Mesothelial cell of epicardium (in vitro differentiated cells): ENCODE measurements at places on chromosomes 12 and 14. TPM values are rescaled to one million over a fixed set of nuclear protein-coding genes. Genes with fewer than 3 reads are reported as not detected.

Gene PAPLN
- total RNA-seq = 10.6 to 10.9 TPM (median 10.6 TPM) in 3 replicates

Gene FAM90A1
- total RNA-seq = 0.09 to 0.20 TPM in 2 of 3 replicates, not detected in the other

Gene GON7
- 5.0 to 5.6 TPM (median 5.3 TPM) in 3 replicates for total RNA-seq

Gene SIRT4
- total RNA-seq = 3.9 to 4.6 TPM (median 4.3 TPM) in 3 replicates

Gene EID3
- 4.5 to 5.7 TPM (median 5.6 TPM) in 3 replicates for total RNA-seq

DNA sequence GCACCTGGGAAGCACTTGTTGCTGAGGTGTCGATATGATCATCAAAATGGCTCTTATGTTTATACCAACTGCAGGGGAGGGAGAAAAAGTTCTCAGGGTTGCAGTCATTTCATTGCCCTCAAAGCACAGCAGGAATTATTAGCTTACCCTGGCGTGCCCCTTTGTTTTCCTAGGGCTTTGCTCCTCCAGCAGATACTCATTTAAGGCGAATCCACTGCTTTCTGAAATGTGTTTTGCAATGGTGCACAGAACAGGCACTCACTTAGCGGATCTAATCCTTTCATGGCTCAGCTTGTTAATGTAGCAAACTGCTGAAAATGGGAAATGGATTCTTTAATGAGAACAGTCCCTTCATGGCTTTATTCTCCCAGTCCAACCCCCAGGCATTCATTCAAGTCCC lies 76.7 kb downstream of the NKX2-1 start:
- H3K36me3 ChIP-seq = no peaks in the 10 kb centered on the region
- no peak overlapping the region for H3K4me3 ChIP-seq
- peaks cover 34% of the 10 kb centered on the region for H3K27me3 ChIP-seq
- H3K4me1 ChIP-seq = peaks cover 13% of the 10 kb centered on the region
- H3K27ac ChIP-seq = no peak overlapping the region

DNA sequence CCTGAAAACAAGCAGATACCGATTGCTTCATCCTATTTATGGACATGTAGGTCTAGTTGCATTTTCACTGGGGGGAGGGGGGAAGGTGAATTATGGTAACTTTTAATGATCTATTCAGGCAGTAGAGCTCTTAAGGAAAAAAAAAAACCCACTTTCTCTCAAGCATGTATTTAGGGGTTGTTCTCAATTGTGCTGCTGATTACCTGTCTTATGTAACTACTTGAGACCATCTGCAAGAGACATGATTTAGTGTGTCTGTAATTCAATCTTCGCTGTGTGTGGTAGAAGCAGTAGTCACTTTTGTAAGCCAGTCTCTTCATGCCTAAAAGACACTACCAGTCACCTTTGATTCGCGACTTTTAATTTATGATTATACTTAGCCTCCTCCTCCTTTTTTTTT lies 8.9 kb downstream of the CALM1 start:
- no peak for DNase-seq
- H3K4me1 ChIP-seq = peaks cover 11% of the 10 kb centered on the region
- H3K36me3 ChIP-seq = peaks cover 50% of the 10 kb centered on the region
- H3K27ac ChIP-seq = no peak overlapping the region
- no peaks in the 10 kb centered on the region for H3K27me3 ChIP-seq

GRCh38 chr12:98228683-98229539 lies 286.5 kb upstream of the TMPO start:
- peaks cover 4% of the 10 kb centered on the region for H3K4me1 ChIP-seq
- no peaks in the 10 kb centered on the region for H3K36me3 ChIP-seq
- H3K27me3 ChIP-seq = peaks cover 4% of the 10 kb centered on the region
- DNase-seq = no peak

DNA sequence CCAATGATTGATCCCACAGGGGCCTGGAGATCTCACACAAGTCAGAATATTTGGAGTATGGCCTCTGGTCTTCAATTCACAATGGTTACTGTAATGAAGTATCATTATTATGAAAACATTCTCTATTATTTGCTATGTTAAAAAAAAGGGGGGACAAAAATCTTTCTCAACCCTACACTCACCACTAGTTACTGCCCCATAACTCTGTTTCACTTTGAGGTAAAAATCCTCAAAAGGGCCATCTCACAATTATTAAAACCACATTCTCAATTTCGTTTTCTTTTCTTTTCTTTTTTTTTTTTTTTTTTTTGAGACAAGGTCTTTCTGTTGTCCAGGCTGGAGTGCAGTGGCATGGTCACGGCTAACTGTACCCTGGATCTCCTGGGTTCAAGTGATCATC lies 59.6 kb upstream of the KCNC2 start:
- no peak for DNase-seq
- no peaks in the 10 kb centered on the region for H3K36me3 ChIP-seq
- no peak overlapping the region for H3K4me3 ChIP-seq
- H3K27ac ChIP-seq = no peak overlapping the region
- H3K27me3 ChIP-seq = no peaks in the 10 kb centered on the region
- H3K4me1 ChIP-seq = peaks cover 7% of the 10 kb centered on the region

DNA sequence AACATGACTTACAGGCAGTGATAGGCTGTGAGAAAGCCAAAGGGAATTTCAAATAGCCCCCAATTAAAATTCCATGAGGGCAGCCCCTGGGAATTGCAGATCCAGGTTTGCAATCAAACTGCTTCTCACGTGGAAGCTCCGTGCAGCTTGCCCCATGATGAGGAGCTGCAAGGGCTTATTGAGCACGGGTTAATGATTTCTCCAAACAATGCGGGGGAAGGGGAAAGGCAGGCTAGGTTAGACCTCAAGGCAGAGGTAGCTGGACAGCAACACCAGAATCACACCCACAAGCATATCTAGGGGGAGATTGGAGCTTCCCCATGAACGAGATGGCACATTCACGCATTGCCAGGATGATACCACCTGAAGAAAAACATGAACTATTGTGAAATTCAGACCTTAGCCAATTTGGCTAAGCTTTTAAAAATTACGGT lies 5.0 kb upstream of the DUSP6 start:
- no peak for DNase-seq
- H3K27ac ChIP-seq = no peak overlapping the region
- peaks cover 7% of the 10 kb centered on the region for H3K36me3 ChIP-seq
- H3K4me3 ChIP-seq = no peak overlapping the region
- H3K4me1 ChIP-seq = peaks cover 33% of the 10 kb centered on the region

- no peak overlapping the region for H3K4me3 ChIP-seq
- H3K4me1 ChIP-seq = no peaks in the 10 kb centered on the region
- no peaks in the 10 kb centered on the region for H3K27me3 ChIP-seq
- no peak for DNase-seq
Observed at GRCh38 chr12:30806989-30807694, 52.4 kb upstream of the CAPRIN2 start.

GRCh38 chr12:128698301-128698972 lies 125.3 kb downstream of the SLC15A4 start:
- H3K27me3 ChIP-seq = no peaks in the 10 kb centered on the region
- DNase-seq = no peak
- no peaks in the 10 kb centered on the region for H3K4me1 ChIP-seq
- H3K4me3 ChIP-seq = no peak overlapping the region
- no peak overlapping the region for H3K27ac ChIP-seq

- H3K27me3 ChIP-seq = peaks cover 7% of the 10 kb centered on the region
- no peak overlapping the region for H3K4me3 ChIP-seq
- H3K27ac ChIP-seq = no peak overlapping the region
- H3K4me1 ChIP-seq = no peaks in the 10 kb centered on the region
- no peaks in the 10 kb centered on the region for H3K36me3 ChIP-seq
- no peak for DNase-seq
Observed at GRCh38 chr12:127393896-127394295, 873.1 kb upstream of the TMEM132C start.

DNA sequence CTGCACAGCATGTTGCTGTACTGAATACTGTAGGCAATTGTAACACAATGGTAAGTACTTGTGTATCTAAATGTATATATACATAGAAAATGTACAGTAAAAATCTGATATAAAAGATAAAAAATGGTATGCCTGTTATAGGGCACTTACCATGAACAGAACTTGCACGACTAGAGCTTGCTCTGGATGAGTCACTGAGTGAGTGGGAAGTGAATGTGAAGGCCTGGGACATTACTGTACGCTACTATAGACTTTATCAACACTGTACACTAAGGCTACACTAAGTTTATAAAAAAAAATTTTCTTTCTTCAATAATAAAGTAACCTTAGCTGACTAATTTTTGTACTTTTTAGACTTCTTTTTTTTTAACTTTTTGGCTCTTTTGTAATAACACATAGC lies 24.2 kb upstream of the NEDD1 start:
- H3K4me1 ChIP-seq = peaks cover 18% of the 10 kb centered on the region
- no peaks in the 10 kb centered on the region for H3K27me3 ChIP-seq
- DNase-seq = no peak
- H3K27ac ChIP-seq = no peak overlapping the region
